ENCODE measurements at places on chromosomes 11 and 22.
A peak's percentile ranks its signal among the peaks of the same experiment; 100 is the strongest.

DNA sequence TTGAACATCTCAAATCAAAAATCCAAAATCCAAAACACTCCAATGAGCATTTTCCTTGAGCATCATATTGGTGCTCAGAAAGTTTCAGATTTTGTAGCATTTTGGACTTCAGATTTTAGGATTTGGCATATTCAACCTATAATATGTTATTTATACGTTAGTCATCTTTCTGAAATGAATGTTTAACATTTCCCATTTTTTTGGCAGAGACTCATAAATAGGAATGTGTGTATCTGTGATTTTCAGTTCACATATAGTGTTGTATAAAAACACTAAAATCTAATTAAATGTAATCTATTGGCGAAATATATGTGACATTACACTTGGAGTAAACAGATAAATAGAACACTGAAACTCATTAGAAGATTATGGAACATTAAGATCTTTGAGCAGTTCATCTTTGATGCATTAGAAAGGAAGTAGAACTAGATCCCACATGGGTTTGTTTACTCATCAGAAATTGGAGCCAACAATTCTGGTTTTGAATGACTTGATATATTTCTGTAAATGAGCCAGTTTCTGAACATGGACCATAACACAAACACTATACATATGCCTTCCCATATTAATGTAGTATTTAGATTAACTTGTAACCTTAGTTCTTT is 153.1 kb downstream of the UVRAG start:
- DNase-seq, result no peak

- no peak for DNase-seq
These were observed 14.4 kb downstream of the OAF start for GRCh38 chr11:120224972-120225909.

DNA sequence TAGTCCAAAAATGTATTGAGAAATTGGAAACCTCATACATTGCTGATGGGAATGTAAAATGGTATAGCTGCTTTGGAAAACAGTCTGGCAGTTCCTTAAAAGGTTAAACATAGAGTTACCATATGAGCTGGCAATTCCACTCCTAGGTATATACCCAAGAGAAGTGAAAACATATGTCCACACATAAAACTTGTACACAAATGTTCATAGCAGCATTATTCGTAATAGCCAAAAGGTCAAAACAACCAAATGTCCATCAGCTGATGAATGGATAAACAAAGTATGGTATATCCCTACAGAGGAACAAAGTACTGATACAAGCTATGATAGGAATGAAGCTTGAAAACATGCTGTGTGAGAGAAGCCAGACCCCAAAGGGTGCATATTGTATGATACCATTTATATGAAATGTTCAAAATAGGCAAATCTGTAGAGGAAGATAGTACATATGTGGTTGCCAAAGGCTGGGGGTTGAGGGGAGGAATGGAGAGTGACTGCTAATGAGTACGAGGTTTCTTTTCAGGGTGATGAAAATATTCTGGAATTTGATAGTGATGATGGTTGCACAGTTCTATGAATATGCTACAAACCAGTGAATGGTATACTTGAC is 85.8 kb downstream of the ZBTB16 start:
- no peak for DNase-seq

DNA sequence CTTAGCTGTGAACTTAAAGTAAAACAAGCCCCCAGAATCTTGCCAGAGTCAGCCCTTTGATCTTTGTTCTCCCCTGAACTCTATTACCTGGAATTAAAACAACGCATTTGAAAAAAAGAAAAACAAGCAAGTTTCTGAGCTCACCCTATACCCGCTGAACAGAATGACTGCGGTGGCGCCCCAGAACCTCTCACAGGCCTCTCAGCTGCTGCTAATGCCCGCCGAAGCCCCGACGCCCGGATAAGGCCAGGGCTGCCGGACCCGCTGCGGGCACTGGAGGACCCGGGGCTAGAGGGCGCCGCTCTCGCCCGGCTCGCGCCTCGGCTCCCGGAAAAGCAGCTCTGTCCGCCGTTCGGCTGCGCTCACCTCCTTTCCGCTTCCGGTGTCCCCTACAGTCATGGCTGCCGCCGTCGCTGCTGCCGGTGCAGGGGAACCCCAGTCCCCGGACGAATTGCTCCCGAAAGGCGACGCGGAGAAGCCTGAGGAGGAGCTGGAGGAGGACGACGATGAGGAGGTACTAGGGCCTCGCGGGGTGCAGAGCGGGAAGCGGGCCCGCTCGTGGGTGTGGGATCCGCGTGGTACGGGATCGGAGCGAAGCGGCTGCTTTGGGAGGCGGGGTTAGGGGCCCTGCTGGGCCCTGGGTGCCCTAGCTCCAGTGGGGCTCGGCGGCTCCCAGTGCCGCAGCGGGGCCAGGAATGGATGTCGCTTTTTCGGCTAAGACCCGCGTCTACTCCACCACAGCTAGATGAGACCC is at the start of gene TOMM22:
Gene TOMM22, plus strand, starts transcription at position 376 of the 754 bp plus-strand sequence. Its CDS starts 22 bp downstream, at position 398.
- DNase-seq, result peak; percentile 87

DNA sequence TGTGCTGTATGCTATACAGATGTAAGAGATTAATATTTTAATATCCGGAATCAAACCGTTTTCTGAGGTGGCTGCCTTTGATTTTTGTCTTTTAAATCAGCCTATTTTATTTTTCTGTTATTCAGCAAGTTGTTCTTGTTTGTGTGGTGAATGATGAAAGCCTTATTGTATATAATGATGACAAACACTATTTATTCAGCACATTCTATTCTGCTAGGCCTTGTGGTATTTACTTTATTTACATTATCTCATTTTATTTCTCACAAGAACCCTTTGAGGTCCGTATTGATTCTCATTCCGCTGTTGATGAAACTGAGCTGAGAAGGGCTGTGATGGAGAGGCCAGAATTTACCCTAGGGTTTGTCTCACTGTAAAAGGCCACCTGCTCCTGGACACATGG is 40.5 kb downstream of the KREMEN1 start:
- DNase-seq, result no peak

- no peak for DNase-seq
These were observed 9.4 kb upstream of the RTCB start for GRCh38 chr22:32421484-32421883.

All from CD4-positive, alpha-beta T cell treated with Interleukin-4 for 1 hour (primary cell).